ENCODE measurements at places on chromosomes 2 and 18. TPM values are rescaled to one million over a fixed set of nuclear protein-coding genes. Genes with fewer than 3 reads are reported as not detected.

GRCh38 chr2:108612153-108612513 is 77.9 kb downstream of the LIMS1 start:
- H3K36me3 ChIP-seq: no peaks in the 10 kb centered on the region
- H3K4me1 ChIP-seq: peaks cover 40% of the 10 kb centered on the region
- H3K4me3 ChIP-seq: no peak overlapping the region
- no peak for DNase-seq

DNA sequence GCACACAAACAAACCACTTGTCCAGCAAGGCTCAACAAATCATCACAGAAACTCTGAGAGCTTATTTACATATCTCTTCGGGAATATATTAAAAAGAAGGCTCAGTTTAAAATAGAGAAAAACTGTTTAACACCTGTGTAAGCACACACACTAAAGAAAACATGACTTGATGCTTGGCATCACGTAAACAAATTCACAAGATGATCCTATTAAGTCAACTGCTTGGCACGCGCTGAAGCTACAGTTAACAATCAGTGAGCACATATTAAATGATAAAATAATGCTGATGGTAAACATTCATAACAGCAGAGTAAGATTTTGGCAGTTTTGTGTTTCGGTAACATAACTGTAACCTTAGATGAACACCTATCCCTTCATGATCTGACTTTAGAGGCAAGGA is 4.3 kb upstream of the HES6 start:
- DNase-seq: no peak
- no peak overlapping the region for H3K4me3 ChIP-seq
- H3K27ac ChIP-seq: no peak overlapping the region
- peaks cover 4% of the 10 kb centered on the region for H3K4me1 ChIP-seq
- 0 out of 2 replicates have a peak, but pooled peaks cover 5% of the 10 kb centered on the region for H3K36me3 ChIP-seq
- no peaks in the 10 kb centered on the region for H3K27me3 ChIP-seq

- H3K4me3 ChIP-seq: no peak overlapping the region
- H3K4me1 ChIP-seq: peaks cover 31% of the 10 kb centered on the region
- no peak for DNase-seq
These were observed 101.5 kb upstream of the ODC1 start for GRCh38 chr2:10549621-10550020.

DNA sequence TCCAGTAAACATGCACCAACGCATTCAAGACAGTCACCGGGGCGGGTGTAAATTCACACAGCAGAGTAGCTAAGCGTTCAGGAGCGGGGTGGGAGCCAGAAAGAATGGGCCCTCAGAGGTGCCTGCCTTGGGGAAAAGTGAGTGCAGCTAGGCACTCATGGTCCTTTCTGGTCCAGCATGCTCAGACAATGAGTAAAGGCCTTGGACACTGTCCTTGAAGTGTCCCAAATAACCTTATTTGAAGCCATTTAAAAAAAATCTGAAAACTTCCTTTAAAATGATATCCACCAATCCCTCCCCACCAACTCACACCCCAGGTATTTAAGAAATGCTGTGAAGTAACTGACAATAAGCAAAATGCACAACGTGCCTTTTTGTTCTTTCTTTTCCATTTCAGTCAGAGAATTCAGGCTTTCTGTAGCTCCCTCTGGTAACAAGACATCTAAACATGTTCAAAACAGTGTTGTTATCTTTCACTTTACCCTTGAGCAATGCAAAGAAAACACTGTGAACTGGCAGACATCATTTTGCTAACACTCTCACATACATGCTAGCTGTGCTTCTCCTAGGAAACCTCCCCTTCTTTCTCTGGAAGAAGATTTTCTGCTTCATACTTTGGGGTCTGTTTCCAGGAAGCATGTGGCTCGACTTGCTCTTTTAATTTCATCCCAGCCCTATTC is 445.1 kb upstream of the SPRED2 start:
- DNase-seq: no peak
- H3K4me3 ChIP-seq: no peak overlapping the region
- no peaks in the 10 kb centered on the region for H3K4me1 ChIP-seq
- H3K27me3 ChIP-seq: peaks cover 84% of the 10 kb centered on the region

The RSAD2 gene
- total RNA-seq: 2.1 TPM
